ENCODE measurements at places on chromosomes 13 and 19.

DNA sequence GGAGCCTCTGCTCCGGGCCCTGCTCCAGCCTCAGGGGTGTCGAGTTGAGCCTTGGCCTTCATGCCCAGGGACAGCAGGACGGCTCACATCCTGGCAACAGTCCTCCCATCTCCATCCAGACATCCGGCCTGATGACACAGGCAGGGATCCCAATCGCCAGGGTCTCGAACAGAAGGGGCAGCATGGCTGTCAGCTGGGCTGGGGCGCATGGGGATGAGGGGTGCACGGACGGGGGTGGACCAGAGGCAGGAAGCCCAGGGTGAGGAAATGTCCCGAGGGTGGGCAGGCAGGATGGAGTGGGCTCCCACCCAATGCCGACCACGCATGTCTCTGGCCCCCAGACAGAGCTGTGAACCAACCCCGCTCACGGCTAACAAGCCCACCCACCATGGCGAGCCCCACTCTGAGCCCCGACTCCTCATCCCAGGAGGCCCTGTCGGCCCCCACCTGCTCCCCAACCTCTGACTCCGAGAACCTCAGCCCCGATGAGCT lies 16.2 kb downstream of the EVI5L start:
- DNase-seq: no peak

DNA sequence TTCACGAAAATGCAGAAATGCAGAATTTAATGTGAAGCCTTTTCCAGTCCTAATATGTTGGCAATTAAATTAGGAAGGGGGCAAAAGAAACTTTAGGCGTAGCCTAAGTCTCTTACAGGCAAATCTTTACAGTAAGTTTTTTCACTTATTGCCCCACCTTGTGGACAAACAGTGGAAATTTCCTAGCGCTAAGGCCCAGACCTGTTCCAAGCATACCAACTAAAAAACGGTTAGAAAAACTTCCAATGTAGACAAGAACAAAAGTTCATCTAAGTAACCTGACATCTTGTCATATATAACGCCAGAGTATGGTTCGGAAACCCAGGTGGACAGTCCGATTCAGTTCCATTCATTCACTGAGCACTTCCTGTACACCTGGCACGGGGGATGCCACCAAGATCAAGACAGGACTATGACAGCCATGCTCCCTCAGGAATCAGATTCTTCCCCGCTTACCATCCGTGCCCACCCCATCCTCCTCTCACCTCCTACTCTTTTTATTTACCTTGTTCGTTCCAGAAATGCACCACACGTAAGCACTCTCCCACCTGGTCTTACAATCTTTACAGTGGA lies 4.9 kb downstream of the ZAR1L start:
- DNase-seq: no peak

GRCh38 chr19:46784262-46785053 lies 3.9 kb downstream of the SLC1A5 start:
- peak; percentile 89 for DNase-seq

DNA sequence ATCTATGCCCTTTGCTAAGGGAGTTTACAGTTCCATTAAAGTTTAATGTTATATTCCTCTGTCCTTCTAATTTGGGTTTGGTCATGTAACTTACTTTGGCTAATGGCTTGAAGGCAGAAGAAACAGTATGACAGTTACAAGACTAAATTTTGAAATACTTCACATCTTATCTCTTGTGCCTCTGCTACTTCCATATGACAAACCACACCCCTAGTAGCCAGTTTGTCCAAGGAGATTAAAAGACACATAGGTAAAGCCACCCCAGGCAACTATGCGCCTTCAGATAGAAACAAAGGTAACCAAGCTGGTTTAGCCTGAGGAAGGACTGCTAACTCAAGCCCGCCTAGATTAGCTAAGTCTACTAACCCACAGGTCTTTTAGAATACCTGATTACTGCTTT lies 273.4 kb upstream of the MIR17HG start:
- no peak for DNase-seq

GRCh38 chr19:20351244-20351643 lies 184.2 kb downstream of the ZNF486 start:
- DNase-seq: no peak

GRCh38 chr19:35267353-35267817 lies 1.4 kb upstream of the USF2 start:
- no peak for DNase-seq

DNA sequence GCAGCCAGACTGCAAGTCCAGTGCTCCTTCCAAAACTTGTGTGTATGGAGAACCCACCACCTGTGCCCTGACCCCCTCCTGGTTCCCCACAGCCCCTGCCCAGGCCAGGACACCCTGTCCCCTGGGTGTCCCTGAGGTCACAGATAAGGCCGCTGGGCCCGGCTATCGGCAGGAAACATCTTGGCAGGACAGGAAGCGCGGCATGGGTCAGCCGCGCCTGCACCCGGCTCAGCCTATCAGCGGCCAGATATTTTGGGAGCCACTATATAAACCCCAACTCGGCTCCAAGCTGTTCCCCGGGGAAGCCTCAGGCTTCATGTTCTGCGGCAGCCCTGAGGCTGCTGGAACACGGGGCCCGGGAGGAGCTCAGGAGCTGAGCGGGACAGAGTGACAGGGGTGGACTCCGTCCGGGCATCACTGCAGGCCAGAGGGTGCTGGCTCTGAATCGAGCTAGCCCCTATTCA lies 60.8 kb downstream of the AP1M1 start:
- DNase-seq: no peak

DNA sequence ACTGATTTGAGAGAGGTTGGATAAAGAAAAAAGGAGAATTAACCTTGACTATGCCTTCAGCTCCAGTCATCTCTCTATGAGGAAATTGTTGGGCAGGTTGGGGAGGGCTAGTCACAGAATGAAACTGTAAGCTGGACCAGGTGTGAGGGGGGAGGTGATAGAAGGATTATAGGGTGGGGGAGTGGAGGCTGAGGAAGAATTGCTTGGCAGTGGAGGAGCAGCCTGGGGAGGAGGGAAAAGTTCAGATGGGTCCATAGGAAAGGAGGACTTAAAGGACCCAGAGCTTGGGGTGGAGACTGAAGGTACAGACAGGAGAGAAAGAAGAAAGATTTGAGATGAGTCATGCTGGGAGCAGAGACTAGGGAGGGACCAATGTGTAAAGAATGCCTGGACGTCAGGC lies 8.2 kb upstream of the ZNF431 start:
- no peak for DNase-seq

- DNase-seq: no peak
Measured at GRCh38 chr19:368630-369024, 24.0 kb upstream of the MIER2 start.

GRCh38 chr13:99974939-99975561 lies 3.5 kb upstream of the ZIC5 start:
- no peak for DNase-seq

DNA sequence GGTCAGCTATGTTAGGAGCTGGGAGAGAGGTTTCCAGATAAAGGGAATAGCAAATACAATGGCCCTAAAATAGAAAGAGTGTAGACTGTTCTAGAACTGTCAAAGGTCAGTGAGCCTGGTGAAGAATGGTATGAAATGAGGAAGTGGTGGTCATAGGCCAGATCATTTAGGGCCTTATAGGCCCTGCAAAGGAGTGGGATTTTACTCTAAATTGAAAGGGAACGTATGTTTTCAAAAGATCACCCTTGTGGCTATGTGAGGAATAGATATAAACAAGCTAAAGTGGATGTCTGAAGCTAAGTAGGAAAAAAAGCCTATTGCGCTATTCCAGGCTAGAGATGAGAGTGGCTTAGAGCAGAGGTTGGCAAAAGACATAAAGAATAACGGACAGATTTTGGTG lies 70.7 kb upstream of the TDRD3 start:
- no peak for DNase-seq

GRCh38 chr13:113585896-113586295 lies 1.3 kb downstream of the TFDP1 start:
- no peak for DNase-seq

DNA sequence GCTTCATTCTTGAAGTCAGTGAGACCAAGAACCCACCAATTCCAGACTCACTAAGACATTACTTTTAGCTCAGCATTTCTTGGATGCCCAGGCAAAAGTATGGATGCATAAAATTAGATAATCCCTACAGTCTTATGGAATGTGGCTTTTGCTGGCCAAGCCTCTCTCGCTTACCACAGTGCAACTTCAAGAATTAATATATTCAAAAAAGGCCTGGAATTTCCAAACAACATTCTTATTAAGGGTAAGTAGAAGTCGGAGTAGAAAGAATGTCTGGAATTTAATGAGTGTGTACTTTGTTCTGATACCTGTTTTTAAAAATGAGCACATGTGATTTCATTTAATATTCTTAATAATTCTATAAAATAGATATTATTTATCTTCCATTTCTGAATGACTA lies 302.4 kb upstream of the TMTC4 start:
- DNase-seq: no peak

- DNase-seq: no peak
Measured at GRCh38 chr19:35056513-35057063, 15.1 kb downstream of the HPN start.

DNA sequence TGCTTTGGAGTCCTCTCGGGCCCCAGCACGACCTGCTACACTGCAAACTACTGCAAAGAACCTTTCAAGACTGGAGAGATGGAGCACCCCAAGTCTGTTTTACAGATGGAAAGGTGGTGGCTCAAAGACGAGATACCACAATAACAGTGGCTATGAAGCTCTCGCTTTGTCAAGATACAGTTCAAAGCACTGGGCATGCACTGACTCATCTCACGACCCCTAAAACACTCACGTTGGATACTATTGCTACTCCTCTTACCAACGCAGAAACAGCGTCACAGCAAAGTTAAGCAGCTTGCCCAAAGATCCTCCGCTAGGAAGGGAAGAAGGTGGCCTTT lies 24.0 kb upstream of the LAIR1 start:
- DNase-seq: no peak

- no peak for DNase-seq
Measured at GRCh38 chr13:45048890-45049407, 59.6 kb downstream of the GPALPP1 start.

GRCh38 chr13:27432611-27433210 lies 8.3 kb downstream of the GTF3A start:
- DNase-seq: no peak

DNA sequence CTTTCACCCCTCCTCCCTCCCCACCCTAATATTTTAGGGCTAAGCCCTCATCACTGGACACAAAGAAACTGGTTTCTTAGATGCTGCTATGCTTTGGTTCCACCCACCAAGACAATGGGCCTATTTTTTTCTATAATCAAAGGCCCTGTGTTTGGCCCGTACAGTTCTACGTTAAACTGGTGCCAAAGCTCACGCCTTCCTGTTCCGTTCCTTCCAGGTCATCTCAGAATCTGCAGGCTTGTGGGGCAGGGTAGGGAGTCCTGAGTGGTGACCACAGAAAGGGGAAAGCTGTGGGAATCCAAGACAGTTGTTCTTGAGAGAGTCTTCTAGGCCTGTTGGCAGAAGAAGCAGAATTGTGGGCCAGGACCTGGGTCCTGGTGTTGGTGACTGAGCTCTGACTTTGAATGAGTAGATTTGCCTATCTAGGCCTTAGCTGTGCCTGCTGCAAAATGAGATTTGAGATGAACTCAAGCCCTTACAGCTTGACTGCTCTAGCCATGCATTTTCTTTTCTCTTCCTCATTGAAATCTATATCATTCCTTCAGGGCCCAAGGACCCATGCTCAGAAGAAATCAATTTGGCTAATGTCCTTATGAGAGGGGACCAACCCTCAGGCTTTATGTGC lies 19.1 kb upstream of the CXCL17 start:
- DNase-seq: no peak

GRCh38 chr19:46033401-46033800 lies 7.4 kb downstream of the IGFL4 start:
- DNase-seq: no peak

DNA sequence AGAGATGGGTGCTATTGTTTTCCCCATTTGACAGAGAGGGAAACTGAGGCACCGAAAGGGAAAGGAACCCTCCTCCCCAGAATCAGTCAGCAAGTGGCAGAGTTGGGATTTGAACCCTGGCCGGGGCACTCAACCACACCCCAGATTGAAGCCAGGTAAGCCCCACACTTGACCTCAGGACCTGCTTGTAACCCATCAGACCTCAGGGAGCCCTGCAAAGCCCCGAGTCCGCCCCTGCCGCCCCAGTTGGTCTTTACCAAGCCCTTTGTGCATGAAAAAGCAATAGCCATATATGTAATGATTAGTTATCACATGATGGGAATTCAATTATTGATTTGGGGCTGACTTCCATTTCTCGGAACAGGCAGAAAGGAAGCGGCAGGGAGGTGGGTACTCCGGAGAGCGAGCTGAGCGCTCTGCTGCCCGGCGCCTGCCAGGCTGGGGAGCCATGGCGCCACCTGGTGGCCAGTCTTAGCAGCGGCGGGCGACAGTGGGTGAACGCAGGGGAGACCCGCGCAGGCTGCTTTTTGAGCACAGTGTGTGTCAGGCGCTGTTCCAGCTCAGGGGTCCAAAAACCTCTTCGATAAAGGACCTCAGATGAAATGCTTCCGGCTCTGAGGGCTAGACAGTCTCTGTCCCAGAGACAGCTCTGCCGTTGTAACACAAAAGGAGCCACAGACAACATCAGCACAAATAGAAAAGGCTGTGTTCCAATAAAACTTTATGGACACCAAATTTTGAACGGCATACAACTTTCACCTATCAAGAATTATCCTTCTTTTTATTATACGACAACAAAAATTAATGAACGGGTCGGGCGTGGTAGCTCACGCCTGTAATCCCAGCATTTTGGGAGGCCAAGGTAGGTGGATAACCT lies 82.9 kb upstream of the CACNA1A start:
- no peak for DNase-seq

DNA sequence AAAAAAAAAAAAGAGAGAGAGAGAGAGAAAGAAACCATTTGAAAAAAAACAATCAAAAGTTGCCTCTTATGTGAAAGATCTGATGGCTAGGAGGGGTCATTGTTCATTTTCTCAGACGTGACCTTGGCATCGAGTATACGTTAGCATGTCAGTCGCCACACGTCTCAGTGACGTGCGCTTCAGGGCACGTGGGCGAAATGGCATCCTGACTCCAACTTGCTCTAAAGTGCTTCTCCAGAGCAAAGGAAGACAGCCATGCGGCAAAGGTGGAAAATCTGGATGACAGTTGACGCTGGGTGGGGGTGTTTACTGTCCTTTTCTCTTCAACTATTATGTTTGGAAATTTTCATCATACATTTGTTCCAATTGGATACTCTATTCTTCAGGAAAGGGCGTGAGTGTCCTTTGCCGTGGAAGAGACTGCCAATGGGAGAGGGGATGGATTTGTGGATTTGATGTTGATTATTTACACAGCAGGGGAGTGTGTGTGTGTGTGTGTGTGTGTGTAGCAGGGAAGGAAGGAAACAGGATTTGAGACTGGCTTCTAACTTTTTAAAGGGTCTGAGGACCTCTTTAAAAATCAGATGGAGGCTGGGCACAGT lies 25.0 kb downstream of the KLF2 start:
- no peak for DNase-seq

GRCh38 chr13:26362261-26362660 lies 108.3 kb downstream of the CDK8 start:
- DNase-seq: no peak
